AG09319 (cell line): ENCODE measurements at places on chromosomes 12 and 14.

- no peak for DNase-seq
These were observed 201.5 kb downstream of the RBM19 start for GRCh38 chr12:113764661-113765060.

DNA sequence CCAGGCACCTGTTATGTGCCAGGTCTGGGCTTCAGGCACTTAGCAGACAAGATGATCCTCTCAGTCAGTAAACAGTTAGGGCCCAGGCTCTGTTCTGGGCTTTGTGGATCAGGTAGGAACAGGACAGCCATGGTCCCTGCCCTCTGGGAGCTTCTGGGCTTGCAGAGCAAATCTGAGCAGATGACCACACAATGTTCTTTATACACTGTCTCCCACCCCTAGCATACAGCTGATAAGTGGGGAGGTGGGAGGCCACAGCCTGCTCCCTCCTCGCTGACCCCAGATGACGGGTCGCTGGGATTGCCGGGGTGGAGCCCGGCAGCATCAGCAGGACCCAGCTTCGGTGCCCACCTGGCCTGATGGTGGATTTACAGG, 53.1 kb upstream of the RIN3 start:
- DNase-seq = no peak

GRCh38 chr14:90544971-90545370, 148.1 kb downstream of the CALM1 start:
- DNase-seq = no peak

GRCh38 chr12:78155546-78155945, 324.9 kb downstream of the NAV3 start:
- no peak for DNase-seq

DNA sequence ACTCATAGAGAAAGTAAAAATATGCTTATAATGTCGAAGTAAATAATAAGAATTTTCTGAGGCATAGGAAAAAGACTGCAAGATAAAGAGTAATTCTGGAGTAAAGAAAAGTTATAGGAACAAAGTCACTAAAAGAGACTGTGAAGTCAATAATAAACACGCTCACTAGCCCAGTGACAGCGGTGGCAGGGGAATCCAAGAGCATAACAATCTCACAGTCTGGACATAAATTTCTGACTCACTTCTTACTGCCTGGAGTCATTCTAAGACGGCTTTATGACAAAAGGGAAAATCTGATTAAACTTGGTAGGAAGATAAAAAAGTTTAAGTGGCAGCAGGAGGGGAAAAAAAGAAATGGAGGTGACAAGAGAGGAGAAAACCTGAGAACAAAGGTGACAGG, 56.4 kb upstream of the GRIP1 start:
- no peak for DNase-seq

DNA sequence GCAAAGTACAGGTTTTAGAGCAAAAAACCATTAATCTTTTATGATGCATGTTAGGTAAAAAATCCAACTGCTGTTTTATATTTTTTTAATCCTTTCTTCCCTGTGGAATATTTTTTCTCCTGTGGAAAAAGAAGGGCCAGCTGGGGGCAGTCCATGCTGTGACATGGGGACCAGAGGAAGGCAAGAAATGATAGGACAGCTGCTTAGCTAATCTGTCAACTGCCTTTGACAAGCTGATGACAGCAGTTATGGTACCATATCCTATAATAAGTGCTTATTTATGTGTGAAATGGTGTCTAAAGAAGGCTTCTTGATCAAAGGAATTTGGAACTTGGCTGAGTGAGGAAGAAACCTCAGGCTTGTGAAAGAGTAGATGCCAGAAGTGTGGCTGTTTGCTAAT, 452.4 kb upstream of the NOVA1 start:
- DNase-seq = no peak

DNA sequence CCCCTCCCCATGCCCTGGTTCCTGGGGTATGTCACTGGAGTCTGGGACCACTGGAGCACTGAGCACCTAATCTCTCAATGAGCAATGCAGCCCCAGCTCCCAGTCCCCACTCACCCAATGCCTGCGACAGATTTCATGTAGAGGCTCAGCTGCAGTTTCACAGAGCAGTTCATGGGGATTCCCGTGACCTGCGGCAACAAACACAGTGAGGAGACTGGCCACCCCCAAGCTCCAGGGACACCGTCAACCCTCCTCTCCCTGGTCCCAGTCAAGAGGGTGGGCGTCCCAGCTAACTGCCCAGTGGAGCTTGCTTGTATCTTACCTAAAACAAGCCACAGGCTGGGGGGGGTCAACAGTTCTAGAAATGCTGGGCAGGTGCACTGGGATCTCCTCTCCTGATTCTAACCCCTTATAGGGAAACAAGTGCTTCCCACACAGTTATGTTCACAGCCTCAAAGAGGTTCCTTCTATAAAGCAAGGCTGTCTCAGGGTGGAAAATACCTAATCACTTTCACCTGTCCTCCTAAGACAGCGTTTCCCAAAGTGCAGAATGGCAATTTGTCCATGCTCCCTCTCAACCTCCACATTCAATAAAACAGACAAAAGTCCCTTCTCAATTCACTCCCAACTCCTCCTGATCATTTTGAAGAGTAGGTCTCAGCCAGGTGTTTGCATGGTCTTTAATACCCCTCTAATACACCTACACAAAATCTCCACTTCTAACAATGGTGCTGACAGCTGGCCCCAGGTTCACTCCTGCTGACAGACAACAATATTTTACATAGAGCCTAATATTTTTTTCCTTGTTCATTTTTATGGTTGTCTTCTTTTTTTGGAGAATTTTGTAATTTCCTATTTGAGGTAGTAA, 68.3 kb downstream of the SCARB1 start:
- DNase-seq = no peak

GRCh38 chr12:51669996-51670395, 79.0 kb downstream of the SCN8A start:
- DNase-seq = no peak

- no peak for DNase-seq
These were observed 22.0 kb upstream of the ULK1 start for GRCh38 chr12:131872154-131873051.

DNA sequence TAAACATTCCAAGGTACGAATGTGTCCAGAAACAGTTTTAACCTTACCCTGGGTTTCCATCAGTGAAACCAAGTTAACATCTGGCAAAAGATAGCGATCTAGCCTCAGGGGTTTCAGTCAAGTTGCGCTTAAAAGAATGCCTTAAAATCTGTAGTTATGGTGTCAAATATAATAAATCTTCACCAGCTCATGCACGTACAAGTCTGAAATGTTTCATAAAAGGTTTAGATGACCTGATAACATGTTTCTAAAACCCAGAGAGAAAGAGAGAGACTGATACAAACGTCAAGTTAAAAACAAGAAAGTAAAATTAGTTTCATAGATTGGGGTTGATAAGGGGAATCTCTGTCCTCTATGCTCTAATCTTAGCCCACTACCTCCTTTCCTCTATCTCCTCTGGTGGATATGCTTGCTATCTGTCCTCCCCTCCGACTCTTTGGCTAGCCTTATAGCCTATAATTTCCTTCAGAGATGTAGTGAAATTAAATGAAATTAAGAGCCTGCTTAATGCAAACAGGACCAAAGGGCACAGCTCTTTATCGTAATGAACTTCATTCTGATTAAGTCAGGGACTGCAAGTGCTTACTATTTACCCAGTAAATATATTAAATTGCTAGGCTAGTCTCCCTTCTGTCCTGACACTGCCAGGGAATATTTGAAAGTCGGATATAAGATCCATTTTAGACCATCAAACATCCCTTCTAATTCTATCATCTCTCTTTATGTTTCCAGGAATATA, 18.4 kb upstream of the FOS start:
- DNase-seq = no peak
